Retina (tissue), 1 donor: ENCODE measurements at places on chromosomes 11 and 22.

DNA sequence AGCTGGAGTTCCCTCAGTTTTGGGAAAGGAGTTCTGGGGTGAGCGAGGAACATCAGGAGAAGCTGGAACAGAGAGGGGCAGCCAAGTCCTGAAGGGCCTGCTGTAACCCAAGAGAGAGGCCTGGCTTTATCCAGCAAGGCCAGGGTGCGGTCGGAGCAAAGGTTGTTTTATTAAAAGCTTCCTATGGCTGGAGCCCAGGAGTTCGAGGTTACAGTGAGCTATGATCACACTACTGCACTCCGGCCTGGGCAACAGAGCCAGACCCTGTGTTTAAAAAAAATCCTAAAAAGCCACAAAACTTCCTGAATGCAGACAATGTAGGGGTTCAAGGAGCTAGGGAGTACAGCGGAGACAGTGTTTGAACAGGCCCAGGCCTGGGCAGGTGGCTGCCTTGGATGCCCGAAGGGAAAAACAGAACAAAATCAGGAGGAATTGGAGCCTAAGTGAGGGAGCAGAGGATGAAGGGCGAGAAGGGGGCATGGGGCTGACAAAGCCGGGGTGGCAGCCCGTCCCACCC, 22.2 kb upstream of the MALAT1 start:
- no peak for DNase-seq

- DNase-seq = no peak
These were observed 58.7 kb upstream of the SLC5A12 start for GRCh38 chr11:26780376-26781085.

DNA sequence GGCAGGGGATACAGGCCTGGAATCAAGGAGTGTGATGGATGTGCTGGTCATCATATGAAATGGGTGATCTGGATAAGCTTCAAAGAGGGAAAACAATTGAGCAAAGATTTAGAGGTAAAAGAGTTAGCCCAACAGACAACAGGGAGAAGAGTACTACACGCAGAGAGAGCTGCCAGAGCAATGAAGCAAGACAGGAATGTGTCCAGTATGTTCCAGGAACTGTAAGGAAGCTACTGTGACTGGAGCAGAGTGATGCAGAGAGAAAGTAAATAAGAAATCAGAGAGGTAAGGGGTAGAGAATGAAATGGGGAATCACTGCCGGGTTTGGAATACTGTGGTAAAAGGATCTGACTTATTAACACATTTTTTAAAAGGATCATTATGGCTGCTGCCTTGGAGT, 255.1 kb downstream of the DCDC1 start:
- DNase-seq = no peak

GRCh38 chr11:116078101-116078591, 573.9 kb upstream of the CADM1 start:
- peak; percentile 76 for DNase-seq

- no peak for DNase-seq
These were observed 82.1 kb upstream of the PPARA start for GRCh38 chr22:46068181-46068592.

- peak; percentile 71 for DNase-seq
These were observed 9.7 kb upstream of the TXNRD2 start for GRCh38 chr22:19951346-19951745.

- DNase-seq = no peak
These were observed 19.9 kb upstream of the MYOD1 start for GRCh38 chr11:17699147-17700114.

DNA sequence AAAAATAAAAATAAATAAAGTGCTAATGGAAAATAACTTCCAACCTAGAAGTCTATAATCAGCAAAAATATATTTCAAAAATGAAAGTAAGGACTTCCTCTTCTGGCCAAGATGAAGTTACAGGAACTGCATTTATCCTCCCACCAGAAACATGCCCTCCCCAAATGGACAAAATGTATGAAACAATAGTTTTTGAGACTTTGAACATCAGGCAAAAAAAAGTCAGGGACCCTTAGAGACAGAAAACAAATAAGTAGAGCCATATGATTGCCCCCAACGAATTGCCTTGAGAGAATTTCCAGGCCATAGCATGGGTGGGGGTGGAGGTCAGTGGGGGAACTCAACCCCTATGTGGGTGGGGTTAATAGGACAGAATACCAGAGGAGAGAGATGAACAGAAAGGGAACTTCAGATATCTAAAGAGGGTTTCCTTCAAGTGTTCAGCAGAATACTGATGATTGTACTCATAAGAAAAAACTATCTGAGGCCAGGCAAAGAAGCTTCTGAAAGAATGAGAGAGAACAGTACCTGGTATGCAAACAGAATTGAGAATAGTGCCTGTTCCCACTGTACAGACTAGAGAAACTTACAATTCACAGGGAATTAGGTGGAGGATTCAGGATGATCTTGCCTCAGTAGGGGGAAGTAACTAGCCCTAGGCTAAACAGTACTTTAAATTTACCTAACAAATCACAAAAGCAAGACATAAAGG, 26.6 kb upstream of the IL10RA start:
- no peak for DNase-seq

GRCh38 chr11:109075976-109076375, 346.0 kb upstream of the C11orf87 start:
- DNase-seq = no peak

- DNase-seq = no peak
These were observed 91.8 kb downstream of the FEZ1 start for GRCh38 chr11:125404157-125404810.

- DNase-seq = no peak
These were observed 4.9 kb downstream of the SULT4A1 start for GRCh38 chr22:43857367-43857766.

GRCh38 chr11:61023966-61024295, 52.5 kb downstream of the CD6 start:
- DNase-seq = no peak

DNA sequence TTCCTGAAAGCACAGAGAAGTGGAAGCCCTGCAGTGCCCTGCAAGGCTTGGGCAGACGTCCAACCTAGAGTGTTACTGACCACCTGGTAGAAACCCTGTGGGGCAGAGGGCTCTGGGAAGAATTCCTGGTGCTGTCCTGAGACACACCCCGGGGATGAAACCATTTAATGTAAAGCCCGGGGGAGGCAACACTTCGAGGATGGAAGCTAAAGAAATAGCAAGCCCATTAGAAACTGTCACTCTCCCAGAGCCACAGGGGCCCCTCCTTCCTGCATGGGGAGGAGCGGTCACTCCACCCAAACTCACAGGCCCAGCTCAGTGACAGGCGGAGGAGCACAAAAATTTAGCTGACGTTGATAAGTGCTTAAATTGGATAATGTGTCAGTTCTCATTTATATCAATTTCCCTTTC, 57.6 kb downstream of the NRXN2 start:
- DNase-seq = peak; percentile 43

DNA sequence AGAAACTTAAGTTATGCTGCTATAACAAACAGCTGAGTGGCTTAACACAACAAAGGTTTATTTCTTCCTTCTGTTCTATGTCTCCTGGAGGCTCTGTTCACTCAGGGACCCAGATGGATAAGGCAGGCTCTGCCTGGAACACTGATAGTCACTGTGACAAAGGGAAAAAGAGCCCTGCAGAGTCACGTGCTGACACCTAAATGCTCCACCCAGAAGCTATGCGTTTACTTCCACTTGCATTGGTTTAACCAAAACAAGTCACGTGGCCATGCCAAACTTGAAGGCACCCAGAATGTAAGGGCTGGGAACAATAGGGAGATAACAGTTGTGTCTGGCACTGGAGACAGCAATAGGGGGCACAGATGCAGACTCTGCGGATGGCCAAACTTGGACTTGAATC, 3.4 kb upstream of the MS4A15 start:
- no peak for DNase-seq

GRCh38 chr11:61725781-61726231, 26.6 kb upstream of the MYRF start:
- DNase-seq = no peak

DNA sequence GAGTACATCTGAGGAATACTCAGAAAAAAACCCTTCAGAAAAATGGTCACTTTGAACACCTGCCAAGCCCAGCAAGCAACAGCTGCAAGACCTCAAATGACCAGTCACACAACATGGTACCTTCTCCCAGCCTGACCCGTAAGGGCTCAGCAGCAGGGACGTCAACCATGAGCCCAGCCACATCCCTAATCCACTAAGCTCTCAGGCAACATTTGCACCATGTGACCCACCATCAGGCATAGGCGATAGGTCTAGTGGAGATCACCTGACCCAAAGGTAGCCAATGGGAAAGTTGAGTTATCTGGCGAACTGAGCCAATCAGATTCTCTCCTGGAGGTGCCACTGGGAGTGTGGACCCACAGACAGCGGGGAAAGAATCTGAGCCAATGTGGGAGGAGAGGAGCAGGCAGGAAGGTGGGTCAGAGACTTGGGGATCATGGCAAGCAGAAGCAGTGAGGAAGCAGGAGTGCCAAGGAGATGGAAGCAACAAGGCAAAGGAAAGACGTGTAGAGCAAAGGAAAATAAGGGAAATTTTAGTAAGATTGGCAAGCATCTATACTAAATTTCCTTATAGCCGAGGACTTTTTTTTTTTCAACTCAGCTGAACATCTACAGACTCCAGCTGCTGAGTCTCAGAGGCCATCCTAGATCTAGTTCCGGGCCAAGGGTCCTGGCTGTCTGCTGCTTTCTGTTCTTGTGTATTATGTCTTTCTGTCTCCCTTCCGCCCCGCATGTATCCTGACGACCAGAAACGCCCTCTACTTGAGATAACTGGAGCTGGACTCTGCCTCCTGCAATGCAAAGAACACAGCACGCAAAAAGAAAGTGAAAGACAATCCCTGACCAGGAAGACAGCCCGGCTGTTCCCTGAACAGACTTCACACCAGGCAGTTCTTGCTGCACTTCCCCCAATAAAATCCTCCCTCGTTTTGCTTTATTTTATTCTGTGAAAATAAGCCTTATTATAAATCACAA, 11.0 kb upstream of the PLAAT2 start:
- DNase-seq = peak; percentile 12

- no peak for DNase-seq
These were observed 25.7 kb downstream of the PDE2A start for GRCh38 chr11:72648384-72649136.

DNA sequence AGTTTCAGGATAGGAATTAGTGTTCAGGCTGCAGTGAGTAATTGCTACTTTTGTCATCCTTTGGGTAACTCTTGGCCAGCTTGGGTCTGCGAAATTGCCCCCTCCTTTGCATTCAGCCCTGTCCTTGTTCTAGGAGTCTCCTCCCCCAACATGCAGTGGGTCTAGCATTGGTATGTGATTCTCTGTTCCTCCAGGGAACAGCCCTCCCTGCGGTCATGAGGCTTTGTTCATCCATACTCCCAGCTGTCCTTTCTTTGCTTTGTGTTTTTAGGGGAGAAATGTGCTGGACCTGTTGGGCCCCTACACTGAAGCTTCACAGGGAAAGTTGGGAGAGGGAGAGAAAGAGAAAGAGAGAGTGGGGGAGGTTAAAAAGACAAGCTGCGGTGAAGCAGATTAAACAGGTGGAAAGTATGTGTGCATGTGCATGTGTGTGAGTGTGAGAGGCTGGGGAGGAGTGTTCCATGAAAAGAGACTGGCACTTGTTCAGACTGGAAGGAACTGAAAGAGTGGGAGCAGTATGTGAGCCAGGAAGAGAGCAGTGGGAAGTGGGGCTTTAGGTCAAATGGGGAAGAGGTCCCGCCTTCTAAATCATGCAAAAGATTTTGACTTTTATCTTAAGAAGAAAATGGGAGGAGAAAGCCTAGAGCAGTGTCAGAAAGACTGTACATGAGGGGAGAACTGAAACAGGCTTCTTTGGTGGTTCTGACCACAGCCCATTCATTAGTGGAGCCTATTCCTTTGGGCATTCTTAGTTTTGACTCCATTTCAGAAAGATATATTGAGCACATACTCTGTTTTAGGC, 17.9 kb upstream of the SESN3 start:
- no peak for DNase-seq

- DNase-seq = no peak
These were observed 7.5 kb upstream of the CTSD start for GRCh38 chr11:1771273-1771672.

- no peak for DNase-seq
These were observed 195.2 kb downstream of the TRIM29 start for GRCh38 chr11:119942583-119943297.

DNA sequence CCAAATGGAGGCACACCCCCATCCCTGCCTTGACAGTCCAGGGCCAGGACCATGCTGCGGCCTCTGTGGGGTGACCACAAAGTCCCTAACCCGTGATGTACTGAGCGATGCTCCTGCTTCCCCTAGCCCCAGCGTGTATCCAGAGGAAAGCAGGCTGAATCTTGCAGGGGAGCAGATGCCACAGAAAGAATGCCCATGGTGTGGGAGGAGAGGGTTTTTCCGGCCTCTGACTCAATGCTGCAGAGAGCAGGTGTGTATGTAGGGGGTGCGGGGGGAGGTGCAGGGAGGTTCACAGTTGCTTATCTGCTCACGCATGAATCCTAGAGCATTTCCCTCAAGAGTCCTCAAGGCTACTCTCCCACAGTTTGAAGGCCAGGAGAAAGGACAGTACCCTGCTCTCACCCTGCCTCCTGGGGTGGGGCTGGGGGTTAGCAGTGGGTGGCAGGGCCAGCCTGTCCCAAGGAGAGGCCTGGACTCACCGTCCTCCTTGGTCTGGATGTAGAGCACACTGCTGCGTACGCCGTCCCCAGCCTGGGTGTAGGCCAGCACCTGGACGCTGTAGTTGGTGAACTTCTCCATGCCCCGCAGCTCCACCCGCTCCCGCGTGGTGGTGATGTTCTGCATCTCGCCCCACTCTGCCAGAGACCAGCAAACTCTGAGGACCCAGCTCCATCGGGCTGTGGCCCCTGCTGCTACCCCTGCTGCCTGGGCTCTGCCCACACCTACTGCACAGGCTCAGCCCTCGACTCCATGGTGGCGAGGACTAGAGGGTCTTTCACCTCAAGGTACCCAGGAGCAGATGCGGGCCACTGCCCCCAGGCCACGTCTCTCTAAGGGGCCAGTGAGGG, 130.8 kb downstream of the CEP164 start:
- peak; percentile 34 for DNase-seq
